ENCODE measurements at places on chromosomes 4 and X.

DNA sequence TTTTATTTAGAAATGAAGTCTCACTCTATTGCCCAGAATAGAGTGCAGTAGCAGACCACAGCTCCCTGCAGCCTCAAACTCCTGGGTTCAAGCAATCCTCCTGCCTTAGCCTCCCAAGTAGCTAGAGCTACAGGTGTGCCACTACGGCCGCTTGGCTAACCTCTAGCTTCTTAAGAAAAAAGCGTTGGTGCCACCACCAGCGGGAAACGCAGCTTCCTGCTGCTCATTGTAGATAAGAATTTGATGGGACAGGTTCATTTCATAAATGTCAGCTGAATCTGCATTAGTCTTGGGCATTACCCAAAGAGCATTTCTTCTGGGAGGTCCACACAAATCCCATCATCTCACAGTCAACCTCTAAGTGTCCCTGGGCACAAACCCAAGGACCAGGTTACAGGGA lies 33.2 kb upstream of the NAP1L5 start:
- DNase-seq = no peak

- DNase-seq = no peak
Measured at GRCh38 chr4:78780093-78780492, 3.9 kb downstream of the BMP2K start.

DNA sequence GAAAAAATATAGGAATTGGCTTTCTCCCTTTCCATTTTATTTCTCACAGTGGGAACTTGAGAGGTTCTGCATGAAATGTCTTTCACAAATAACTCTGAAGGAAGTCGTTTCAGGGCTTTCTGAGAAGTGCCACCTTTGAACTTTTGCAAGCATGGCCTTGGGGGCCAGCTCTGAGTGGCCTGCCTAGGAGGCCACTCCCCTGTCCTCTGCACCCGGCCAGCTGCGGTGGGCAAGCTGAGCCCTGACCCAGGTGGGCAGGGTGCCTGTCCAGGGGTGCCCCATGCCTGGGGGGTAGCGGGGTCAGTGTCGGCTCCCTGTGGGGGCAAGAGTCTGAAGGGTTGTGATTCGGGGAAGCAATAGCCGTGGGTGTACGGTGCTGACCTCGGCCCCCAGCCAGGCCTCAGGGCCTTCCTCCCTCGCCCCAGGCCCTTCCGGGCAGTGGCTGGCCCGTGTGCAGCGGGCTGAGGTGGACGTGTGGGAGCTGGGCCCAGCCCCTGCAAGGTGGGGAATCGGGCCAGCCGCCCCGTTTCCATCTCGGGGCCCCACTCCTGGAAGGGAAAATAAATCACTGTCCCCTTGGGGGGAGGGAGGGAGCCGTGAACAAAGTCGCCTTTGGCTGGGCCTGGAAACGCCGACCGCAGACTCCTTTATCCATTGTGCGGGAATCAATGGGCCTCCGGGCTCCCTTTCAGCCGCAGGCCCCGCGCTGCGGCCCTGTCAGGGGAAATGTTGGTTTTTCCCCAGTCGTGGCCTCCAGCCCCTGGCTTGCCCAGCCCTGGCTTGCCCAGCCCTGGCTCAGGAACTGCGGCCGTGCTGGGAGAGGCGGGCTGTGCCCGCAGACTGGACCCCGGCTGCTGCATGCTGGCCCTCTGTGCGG lies 3.1 kb downstream of the FGFRL1 start:
- no peak for DNase-seq

DNA sequence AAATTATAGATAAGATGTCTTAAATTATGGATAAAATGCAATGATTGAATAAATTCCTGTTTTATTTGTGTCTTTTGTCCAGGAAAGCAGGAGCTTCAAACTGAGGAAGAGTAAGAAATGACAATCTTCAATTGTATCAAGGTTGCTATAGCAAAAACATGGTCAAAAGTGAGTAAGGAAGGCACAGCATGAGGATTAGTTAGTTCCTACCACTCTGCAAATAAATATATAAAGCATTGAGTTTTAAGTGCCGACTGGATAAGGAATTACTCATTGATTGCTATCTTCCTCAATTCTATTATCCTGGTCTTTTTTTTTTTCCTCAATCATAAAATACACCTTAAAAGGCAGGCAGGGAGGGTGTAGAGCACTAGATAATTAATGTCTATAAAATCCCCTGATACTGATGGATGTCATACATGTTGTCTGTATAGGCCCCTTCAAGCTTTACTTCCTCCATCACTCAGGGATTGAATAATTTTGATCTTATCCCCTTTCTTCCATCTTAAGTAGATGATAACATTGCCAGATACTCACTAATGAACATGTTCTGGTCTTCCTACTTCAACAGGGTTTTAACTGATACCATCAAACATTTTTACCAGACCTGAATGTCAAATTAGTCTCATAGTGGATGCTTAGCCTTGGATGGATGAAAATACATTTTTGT lies 86.6 kb downstream of the MID1 start:
- no peak for DNase-seq

DNA sequence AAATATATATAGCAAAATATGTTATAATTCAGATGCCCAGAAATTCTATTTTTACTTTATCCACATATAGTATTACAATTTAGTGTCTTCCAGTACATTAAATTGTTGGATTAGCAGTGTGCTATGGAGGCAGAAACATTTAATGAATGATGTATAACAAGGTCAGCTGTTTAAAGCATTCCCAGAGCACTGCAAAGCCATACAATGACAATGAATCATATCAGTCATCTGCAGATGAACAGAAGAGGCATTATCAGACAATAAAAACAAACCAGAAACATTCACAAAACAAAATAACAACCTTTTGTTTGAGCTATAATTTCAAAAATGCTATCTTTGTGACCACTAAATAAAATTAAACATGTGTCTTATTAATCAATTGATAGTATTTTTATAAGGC lies 524.2 kb downstream of the FAT4 start:
- no peak for DNase-seq

GRCh38 chr4:116561768-116562167 lies 523.6 kb downstream of the TRAM1L1 start:
- no peak for DNase-seq

GRCh38 chr4:152981278-152981677 lies 45.2 kb downstream of the FHDC1 start:
- DNase-seq = no peak

GRCh38 chr4:2059046-2059725 lies at the start of gene NAT8L:
TSS of gene NAT8L (plus strand) at chr4:2059327. CDS start at chr4:2059512, 185 bp downstream.
- DNase-seq = peak; percentile 84

DNA sequence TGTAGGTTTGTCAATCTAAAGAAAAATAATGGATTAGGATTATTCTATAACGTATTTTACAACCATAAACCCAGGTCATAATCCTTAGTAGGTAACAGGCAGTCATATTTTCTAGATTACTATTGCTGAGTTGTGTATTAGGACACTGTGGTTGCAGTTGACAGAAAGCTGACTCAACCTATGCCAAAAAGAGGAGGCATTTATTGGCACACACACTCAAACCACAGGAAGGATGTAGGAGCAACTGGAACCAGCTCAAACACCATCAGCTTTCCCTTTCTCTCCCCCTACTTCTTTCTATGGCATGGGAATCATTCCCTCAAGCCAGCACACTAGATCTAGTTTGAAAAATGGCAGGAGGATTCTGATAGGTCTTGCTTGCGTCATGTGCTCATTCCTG lies 136.4 kb upstream of the FAM9C start:
- DNase-seq = no peak

GRCh38 chrX:24526616-24527015 lies 61.5 kb downstream of the PDK3 start:
- DNase-seq = no peak

DNA sequence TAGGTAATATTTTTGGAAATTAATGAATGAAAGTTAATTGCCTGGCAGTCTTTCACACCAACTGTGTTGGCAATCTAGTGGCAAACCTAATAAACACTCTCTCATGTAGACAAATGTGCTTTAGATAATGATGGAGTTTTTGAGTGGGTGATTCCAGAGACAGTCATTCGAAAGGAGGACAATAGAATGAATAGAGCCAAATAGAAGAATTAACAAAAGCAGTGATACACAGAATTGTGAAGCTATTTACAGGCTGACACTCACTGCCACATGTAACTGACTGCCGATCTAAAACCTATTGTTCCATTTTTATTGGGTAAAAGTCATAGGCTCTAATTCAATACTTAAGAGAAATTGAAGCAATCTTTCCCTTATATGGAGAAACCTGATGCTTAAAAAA lies 338.5 kb downstream of the PCDH7 start:
- DNase-seq = peak; percentile 58

DNA sequence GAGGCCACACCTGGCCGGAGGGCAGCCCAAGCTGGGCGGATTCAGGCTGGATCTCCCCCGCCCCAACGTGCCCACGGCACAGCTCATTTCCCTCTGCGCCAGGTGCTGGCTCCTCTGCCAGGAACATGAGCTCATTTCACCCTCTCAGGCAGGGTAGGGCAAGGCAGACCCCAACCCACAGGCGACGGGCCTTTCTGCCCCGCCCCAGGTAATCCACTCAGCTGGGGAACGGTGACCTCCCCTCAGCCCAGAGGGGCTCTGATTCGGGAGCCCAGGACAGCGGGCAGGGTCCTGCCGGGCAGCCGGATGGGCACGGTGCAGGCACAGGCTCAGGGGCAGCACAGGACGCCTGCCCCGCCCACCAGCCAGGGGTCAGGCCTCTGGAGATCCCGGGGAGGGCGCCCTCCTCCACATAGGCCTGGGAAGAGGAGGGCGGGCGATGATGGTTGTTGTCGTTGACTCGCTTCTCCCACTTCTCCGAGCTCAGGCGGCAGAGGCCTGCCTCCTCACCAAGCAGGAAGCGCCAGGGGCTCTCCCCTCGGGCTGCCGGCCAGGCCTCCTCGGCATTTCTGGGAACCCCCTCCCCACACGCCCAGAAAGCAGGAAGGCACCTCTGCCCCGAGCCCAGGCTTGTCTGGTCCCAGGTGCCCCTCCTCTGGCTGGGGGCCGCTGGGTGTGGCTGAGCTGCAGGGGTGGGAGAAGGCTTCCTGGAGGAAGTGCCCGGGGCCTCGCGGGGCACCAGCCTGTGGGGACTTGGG lies 31.1 kb downstream of the TACC3 start:
- DNase-seq = no peak

- no peak for DNase-seq
Measured at GRCh38 chr4:64271601-64272081, 137.6 kb downstream of the TECRL start.

GRCh38 chr4:139768896-139769295 lies 103.3 kb downstream of the MGST2 start:
- no peak for DNase-seq

DNA sequence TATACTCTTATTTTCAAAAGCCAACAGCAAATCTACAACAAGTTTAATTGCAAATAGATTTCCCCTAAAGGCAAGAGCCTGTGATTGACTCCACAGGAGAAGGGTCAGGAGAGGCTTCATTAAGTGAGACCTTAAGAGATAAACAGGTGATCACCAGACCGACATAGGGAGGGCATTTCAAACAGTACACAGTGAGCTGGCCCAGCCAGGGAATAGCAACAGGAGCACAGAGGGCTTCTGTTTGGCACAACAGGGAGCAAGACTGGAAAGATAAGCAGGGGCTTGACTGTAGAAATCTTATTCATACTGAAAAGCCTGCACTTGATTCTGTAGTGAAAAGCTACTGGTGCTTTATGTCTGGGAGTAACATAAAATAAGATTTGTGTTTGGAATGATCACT lies 3.9 kb downstream of the RUFY3 start:
- DNase-seq = no peak

DNA sequence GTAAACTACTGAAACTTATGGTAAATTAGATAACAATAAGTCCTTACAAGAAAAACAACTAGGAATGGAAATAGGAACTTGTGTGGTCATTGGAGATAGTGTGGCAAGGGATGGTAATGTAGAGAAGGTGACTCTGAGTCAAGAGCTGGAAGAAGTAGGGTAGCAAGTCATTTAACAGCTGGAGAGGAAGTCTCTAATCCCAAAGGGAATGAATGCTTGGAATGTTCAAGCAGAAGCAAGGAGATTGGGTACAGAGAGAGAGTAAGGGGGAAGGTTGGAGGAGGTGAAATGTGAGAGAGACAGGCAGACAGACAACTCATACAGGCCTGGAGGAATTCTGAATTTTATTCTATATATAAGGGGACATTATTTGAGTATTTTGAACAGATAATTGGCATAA lies 260.6 kb upstream of the MAD2L1 start:
- no peak for DNase-seq

GRCh38 chr4:155564880-155565279 lies 101.8 kb upstream of the GUCY1A1 start:
- no peak for DNase-seq

GRCh38 chrX:40573763-40574162 lies 7.0 kb upstream of the ATP6AP2 start:
- DNase-seq = peak; percentile 48

GRCh38 chrX:41148553-41148952 lies 63.3 kb downstream of the USP9X start:
- DNase-seq = no peak

- DNase-seq = peak; percentile 77
Measured at GRCh38 chr4:186606591-186606992, 51.2 kb upstream of the MTNR1A start.

DNA sequence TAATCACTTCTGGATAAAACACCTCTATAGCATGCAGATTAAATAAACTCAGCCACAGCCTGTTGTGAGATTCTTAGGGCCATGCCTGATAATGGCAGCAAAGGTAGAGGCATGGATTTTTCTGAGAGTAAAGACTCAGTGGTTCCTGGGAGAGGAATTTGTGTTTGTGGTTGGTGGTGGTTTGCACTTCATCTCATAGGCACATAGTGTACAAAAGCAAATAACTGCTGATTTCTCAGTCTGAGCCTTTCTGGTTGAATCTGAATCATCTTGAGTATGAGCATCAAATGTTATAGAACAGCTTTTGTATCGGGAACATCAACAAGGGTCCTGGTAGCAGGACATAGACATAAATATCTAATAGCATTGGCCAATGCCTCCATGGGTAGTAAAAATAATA lies 274.3 kb downstream of the FRMPD4 start:
- no peak for DNase-seq

DNA sequence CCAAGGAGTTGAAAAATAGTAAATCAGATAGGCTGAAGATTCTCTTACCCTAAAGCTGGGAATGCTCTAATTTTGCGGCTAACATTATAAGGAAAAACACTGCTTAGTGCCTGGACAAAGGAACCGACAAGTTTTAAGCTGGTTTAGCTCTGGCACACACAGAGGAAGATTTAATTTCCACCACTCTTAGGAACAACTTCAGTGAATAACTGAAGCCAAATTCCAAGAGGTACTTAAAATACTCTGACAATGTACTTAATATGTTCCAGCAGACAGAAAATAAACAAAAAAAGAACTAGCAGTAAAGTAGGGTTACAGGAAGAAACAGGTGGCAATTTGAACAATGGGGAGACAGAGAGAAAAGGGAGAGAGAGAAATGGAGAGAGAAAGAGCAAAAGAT lies 340.8 kb upstream of the NDST4 start:
- DNase-seq = no peak

DNA sequence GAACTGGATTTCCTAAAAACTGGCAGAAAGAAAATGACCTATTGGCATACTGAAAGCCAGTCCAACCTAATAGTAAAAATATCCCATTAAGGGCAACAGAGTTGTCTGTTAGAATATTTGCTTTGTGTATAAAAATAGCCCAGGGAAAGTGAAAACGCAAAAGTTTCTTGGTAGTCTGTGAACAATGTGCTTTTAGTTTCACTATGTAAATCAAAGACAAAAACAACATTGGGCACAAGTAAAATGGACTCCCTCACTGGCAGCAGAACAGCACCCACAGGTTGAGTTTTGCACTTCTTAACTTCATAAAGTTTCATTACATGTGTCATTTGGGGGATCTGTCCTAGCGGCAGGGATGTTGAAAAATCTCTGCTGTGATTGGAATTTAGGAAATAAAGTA lies 4.3 kb upstream of the FGG start:
- DNase-seq = no peak

GRCh38 chr4:169899295-169899694 lies 126.9 kb downstream of the MFAP3L start:
- no peak for DNase-seq
